ENCODE measurements at places on chromosomes 5 and 9. TPM values are rescaled to one million over a fixed set of nuclear protein-coding genes. Genes with fewer than 3 reads are reported as not detected.

- no peak for DNase-seq
These were observed 598.3 kb downstream of the CCDC171 start for GRCh38 chr9:16150938-16151650.

GRCh38 chr5:23639326-23639725 lies 131.9 kb downstream of the PRDM9 start:
- no peak for DNase-seq

GRCh38 chr5:54663866-54664265 lies 146.3 kb downstream of the SNX18 start:
- DNase-seq, result peak; percentile 85

- no peak for DNase-seq
These were observed 260.8 kb downstream of the FAM114A2 start for GRCh38 chr5:153777681-153778581.

DNA sequence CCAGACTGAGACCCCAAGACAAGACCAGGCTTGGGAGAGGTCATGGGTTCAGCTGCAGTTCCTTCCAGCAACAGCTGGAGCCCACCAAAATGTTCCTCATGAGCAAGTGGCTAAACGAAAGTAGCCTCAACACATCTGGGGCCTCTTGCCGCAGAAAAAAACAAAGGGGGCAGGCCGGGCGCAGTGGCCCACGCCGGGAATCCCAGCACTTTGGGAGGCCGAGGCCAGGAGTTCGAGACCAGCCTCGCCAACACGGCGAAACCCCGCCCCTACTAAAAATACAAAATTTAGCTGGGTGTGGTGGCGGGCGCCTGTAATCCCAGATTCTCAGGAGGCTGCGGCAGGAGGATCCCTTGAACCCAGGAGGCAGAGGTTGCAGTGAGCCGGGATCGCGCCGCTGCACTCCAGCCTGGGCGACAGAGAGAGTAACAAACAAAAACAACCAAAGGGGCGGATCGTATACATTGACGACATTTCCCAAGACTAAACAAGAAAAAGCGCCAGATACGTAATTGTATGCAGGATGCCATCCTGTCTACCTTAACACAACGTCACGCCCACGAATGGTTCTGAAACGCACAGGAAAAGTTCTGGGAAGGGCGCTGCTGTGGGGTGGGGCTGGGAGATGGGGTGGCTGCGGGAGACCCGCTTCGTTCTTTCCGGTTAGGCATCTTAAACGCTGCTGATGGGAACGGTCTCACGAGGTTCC lies 1.7 kb downstream of the INPP5E start:
- DNase-seq, result no peak

DNA sequence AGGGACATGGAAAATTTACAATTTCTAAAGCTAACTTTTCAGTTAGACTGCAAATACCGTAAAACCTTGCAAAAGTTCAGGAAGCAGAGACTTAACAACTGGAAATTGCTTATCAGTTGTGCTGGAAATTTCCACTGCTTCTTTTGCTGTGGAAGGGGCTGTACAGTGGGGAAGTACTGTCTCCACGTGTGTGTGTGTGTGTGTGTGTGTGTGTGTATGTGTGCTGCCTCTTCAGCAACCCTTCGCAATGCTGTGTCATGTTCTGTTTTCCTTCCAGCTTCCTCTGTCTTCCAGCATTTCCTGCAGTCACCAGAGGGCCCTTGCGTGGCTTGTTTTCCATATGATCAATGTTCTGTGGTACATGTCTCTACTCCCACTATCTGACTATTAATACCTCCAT lies 87.5 kb upstream of the RANBP3L start:
- no peak for DNase-seq

- DNase-seq, result no peak
These were observed 182.9 kb upstream of the MAP1B start for GRCh38 chr5:71924325-71924724.

GRCh38 chr5:10987925-10988504 lies 227.0 kb upstream of the DAP start:
- peak; percentile 85 for DNase-seq

GRCh38 chr9:33151601-33152000 lies 15.5 kb downstream of the B4GALT1 start:
- no peak for DNase-seq

DNA sequence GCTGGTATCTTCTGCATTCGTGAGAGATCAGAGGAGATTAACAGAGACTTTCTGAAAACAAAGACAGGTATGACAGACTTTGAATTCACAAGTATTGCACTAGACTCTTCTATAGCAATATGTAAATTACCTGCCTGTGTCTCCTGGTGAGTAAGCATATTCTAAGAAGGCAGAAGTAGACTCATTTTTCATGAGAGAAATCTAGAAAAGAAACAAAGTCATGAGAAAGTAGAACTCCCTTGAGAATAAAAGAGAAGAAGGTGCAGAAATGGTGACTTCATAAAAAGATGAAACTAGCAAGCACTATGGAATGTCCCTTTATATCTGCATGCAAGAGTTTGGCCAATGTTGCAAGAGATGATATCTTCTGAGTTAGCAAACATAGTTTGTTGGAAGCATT lies 419.8 kb downstream of the DMRT2 start:
- no peak for DNase-seq

- DNase-seq, result no peak
These were observed 207.1 kb downstream of the VPS13A start for GRCh38 chr9:77384406-77384805.

- DNase-seq, result no peak
These were observed 6.4 kb upstream of the ANXA2R start for GRCh38 chr5:43046474-43046873.

- DNase-seq, result no peak
These were observed 3.3 kb upstream of the GOLM1 start for GRCh38 chr9:86102626-86103025.

DNA sequence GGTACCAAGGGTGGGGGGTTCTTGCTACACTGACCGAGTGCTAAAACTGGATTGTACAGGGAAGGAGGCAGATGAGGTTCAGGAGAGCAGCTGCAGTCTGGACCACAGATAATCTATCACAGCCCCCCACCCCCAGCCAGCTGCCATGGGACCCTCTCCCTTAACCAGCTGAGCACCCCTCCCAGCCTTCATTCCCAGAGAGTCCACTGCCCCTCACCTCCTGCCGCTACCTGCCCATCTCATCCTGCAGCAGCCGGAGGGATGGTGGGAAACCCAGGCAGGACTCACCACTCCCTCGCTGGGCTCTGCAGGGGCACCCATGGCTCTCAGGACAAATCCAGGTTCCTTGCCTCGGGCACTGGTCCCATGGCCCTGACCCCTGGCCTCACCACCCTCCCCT lies 66.7 kb downstream of the MRPL36 start:
- peak; percentile 38 for DNase-seq

DNA sequence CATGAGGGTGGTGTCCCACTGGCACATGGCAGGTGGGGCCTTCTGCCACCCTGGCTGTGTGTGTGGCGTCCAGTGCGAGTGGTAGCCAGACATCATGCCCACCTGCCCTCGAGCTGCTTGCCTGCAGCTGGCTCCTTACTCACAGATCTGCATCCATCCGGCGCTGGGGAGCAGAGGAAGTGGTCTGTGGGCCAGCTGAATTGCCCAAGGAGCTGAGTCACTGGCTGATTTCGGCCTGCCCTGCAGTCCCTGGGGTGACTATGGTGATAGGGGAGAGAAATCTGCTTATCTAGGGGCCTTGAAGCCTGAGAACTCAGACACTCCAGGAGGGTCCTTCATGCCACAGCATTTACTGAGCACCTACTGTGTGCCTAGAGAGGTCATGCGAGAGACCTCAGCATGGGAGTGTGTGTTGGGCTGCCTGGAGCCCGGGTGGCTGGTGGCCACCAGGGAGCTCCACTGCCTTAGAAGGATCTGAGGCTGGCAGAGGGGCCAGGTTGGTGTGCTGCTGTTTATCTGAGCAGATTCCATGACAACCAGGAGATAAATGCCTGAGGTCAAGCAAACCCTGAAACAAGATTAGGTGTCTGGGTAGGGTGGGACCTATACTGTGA lies 57.1 kb downstream of the SLC22A5 start:
- peak; percentile 94 for DNase-seq

GRCh38 chr9:130659699-130660248 lies 4.6 kb upstream of the PRDM12 start:
- no peak for DNase-seq

GRCh38 chr9:80074439-80074838 lies 502.7 kb downstream of the TLE4 start:
- no peak for DNase-seq

DNA sequence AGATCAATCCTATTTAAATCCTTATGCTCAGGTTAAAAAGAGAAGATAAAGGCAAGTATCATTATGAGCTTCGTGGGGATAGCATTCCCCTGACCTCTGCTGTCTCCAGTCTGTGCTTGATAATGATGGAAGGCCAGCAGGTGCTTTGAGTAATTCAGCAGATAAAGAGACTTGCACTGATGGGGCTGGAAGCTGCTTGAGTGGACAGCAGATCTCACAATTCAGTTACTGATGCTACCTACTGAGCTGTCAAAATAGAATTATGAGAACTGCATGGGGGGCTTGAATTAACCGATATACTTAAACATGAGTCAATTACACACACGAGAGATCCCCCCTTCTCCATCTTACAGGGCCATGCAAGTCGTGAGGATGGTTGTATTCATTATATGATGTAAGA lies 107.7 kb upstream of the GPR151 start:
- DNase-seq, result no peak

DNA sequence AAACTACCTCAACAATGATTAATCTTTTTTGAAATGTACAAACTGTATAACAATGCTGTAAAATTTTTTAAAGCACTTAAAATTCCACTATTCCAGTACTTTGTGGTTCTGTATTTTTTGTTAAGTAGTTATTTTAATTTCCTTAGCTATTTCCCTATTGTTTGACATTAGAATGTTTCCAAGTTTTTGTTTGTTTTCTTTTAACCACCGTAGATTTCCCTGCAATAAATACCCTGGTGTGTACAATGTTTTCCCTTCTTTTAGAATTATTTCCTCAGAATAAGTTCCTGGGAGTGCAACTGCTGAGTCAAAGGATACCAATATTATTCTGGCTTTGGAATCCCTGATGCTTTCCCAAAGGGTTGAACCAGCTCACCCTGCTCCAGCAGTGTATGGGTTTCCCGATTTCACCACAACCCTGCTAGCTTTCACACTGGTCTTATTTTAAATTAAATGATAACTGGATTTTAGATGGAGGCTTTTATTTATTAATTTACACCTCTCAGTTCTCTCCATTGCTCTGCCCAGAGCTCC lies 20.6 kb upstream of the ANGPTL2 start:
- DNase-seq, result no peak

DNA sequence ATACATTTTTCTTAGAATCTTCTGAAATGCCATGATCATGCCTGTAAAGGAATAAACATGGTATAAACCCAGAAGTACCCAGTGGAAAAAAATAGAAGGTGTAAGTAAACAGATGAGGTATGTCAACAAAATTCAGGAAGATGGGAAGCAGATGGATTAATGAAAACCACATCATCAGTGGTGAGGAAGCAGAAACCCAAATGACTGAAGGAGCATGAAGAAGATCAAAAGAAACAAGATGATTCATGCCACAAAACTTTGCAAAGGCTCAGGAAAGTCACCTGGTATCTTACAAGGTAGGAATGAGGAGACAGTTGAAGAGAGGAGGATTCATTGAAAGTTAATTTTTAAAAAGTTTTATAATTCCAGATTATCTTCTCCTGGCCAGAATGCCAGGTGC lies 132.8 kb upstream of the PAPPA start:
- no peak for DNase-seq

DNA sequence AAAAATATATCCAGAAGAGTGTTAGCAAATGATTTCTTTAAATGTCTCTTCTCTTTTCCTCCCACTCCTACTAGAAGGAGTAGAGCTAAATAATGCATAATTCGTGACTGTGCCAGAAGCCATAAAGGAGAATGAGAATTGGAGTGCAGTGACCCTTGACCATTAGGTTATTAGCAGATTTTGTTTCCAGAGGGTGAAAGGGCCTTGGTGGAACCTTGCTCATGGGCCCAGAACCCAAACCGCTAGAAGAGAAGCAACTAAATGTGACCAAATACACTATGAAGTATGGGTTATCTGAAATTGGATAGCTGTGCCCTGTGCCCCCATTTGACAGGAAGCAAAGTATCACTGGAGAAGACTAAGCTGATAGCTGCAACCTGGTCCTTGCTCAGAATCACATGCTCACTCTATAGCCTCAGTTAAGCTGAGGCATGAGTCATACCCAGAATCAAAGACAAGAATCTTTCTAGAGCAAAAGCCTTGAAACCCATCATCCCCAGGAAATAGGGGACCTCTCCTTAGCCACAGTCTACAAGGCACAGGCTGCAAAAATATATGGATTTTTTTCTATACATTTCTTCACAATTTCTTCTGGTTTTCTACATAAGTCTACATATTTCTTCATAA lies 36.3 kb downstream of the CAPSL start:
- DNase-seq, result no peak

- DNase-seq, result peak; percentile 41
These were observed 38.7 kb upstream of the ANGPTL2 start for GRCh38 chr9:127161081-127161624.

GRCh38 chr5:160660132-160660531 lies 191.9 kb downstream of the ATP10B start:
- DNase-seq, result no peak

- DNase-seq, result no peak
These were observed 6.2 kb upstream of the DNAJC18 start for GRCh38 chr5:139445325-139446170.

GRCh38 chr5:122264610-122265009 lies 47.4 kb upstream of the SNCAIP start:
- no peak for DNase-seq

- no peak for DNase-seq
These were observed 114.7 kb downstream of the SNX18 start for GRCh38 chr5:54632131-54632701.

DNA sequence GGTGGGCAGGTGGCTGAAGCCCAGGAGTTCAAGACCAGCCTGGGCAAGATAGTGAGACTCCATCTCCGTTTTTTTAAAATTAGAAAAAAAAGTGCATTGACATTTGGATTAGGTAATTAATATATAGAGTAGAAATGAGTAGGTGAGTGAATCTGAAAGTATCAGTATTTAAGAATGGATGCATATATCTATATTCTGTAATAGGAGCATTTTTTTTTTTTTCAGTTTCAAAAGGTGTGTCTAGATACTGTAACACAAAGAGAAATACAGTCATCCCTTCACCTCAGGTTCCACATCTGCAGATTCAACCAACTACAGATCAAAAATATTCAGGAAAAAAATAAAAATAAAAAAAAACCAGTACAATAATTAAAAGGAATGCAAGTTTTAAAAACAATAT lies 50.8 kb downstream of the RBM27 start:
- no peak for DNase-seq

DNA sequence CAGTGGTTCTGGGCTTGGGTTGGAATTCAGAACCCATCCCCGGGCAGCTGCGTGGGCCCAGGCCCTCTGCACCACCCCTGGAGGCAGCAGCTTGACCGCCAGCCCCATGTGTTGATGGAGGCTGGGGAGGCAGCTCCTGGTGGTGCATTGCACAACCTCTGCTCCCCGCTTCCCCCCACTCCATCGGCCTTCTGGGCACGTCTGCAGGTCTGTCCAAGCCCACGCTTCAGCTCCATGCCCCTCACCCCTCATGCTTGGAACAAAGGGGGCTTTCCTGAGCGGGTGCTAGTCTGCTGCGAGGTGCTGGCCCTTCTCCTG lies 1.4 kb downstream of the NCS1 start:
- DNase-seq, result no peak

Gene SCGB3A2
- not detected for total RNA-seq

Gene AQP7
- total RNA-seq, result 4.6 TPM

Gene CDH9
- total RNA-seq, result not detected

Gene TMEM232
- 2.4 TPM for total RNA-seq

Gene SLC36A3
- total RNA-seq, result not detected

Gene SH3RF2
- 2.1 TPM for total RNA-seq

Gene STK32A
- total RNA-seq, result 8.7 TPM

Gene TTC39B
- total RNA-seq, result 19.7 TPM

Gene ST8SIA4
- total RNA-seq, result 5.6 TPM

Gene FOXD4L5
- total RNA-seq, result 0.14 TPM

All from posterior vena cava (tissue), 2 donors.